ENCODE measurements at places on chromosomes 1 and 21. TPM values are rescaled to one million over a fixed set of nuclear protein-coding genes. Genes with fewer than 3 reads are reported as not detected.

Gene APOBEC4
- total RNA-seq: not detected

Gene PRKAA2
- 62.4 TPM for total RNA-seq

Gene TP73
- total RNA-seq: 0.07 TPM

Gene NBPF10
- 0.72 TPM for total RNA-seq

Gene CDA
- total RNA-seq: 0.35 TPM

Gene KCND3
- 0.09 TPM for total RNA-seq

Gene SPATA17
- total RNA-seq: 4.0 TPM

Gene RIMKLA
- total RNA-seq: 2.7 TPM

Gene SPSB1
- 11.6 TPM for total RNA-seq

Gene TEX38
- total RNA-seq: not detected

Gene LCE2A
- total RNA-seq: not detected

All from NCI-H460 (cell line).